Hematopoietic multipotent progenitor cell treated with erythropoietin and hydrocortisone succinate and interleukin-3 and kit ligand, for 8 days (in vitro differentiated cells): ENCODE measurements at places on chromosomes 4 and X.

- DNase-seq: peak; percentile 49
Observed at GRCh38 chr4:47368211-47368610, 95.3 kb downstream of the COMMD8 start.

- no peak for DNase-seq
Observed at GRCh38 chr4:18209448-18209847, 187.9 kb upstream of the LCORL start.

DNA sequence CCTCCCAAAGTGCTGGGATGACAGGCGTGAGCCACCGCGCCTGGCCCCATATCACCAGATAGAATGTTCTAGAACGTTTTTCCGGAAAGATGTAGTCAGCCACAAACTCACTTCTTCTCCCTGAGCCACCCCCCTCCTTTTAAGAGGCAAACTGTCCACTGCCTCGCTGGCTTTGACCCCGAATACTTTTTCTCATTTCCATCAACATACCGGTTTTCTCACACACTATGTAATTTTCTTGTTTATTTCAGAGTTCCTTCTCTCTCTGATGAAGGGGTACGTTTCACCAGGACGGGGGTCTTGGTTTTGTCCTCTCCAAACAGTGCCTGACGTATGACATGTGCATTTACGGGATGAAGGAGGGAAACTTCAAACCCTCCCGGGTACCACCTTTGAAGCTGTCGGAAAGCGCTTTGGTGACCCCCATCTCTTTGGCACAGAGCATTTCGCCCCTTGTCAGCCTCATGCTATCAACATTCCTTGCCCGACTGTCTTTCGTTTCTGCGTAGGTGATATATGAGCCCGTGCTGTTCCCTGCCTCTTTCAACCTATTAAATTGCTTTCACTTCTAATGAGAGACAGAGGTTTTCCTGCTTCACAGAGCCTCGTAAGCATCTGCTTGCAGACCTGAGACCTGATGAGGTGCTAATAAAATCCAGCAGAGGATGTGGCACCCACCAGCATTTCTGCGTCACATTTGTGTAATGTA is 73.8 kb downstream of the CRLF2 start:
- DNase-seq: no peak

GRCh38 chr4:22510750-22511149 is 5.1 kb downstream of the ADGRA3 start:
- no peak for DNase-seq

- no peak for DNase-seq
Observed at GRCh38 chrX:50202539-50202938, 1.7 kb upstream of the AKAP4 start.

DNA sequence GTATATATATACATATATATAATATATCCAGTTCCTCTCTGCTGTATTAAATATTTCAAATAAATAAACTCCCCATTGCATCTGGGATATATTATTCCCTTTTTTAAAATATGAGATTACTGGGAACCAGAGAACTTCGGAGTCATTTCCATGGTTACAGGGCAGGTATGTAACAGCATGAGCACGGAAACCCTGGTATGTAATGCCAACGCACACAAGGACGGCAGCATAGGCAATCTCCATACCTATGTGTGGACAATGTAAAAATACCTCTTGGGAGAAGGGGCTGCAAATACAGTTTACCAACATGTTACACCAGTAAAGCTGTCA is 62.8 kb downstream of the NUDT10 start:
- DNase-seq: no peak

GRCh38 chr4:181646864-181647263 is 596.3 kb upstream of the TENM3 start:
- DNase-seq: no peak

DNA sequence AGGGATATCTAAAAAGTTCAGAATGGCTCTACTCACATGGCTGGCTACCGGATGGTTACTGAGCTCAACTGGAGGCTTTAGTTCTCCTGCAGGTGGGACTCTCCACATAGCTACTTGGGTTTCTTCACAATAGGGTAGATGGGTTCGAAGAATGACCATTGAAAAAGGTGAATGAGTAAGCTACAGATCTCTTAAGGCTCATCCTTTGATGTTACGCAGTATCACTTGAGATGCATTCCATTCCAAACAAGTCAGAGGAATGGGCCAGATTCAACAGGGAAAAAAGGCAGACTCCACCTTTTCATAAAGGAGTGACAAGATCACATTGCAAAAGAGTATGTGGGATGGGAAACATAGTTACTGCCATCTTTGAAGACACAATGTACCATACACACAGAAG is 52.6 kb downstream of the DDX53 start:
- no peak for DNase-seq

GRCh38 chrX:47854474-47854873 is 17.8 kb downstream of the ZNF81 start:
- peak; percentile 44 for DNase-seq

DNA sequence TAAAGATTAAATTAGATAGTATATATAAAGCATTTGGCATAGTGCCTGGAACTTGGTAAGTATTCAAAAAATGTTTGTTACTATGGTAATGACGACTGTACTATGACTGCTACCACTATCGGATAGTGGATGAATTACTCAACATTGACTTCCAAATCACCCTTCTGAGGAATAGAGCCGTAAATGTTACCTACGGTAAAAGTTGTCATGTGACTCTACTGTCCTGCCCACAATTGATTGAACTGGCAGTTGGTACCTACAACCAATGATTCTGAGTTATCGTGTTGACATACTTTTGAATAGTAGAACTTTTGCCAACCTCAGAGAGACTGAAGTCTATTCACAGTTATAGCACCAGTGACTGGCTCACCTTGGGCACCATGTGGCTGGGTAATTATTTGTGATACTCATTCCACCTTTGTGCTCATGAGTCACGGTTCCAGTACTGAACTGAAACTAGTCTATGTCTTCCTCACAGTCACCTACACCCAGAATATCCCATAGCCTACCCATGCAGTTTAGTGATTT is 185.5 kb upstream of the PITX2 start:
- DNase-seq: no peak

- no peak for DNase-seq
Observed at GRCh38 chr4:41509451-41509866, 28.5 kb upstream of the LIMCH1 start.

- peak; percentile 9 for DNase-seq
Observed at GRCh38 chrX:8748855-8749254, 16.9 kb upstream of the ANOS1 start.

DNA sequence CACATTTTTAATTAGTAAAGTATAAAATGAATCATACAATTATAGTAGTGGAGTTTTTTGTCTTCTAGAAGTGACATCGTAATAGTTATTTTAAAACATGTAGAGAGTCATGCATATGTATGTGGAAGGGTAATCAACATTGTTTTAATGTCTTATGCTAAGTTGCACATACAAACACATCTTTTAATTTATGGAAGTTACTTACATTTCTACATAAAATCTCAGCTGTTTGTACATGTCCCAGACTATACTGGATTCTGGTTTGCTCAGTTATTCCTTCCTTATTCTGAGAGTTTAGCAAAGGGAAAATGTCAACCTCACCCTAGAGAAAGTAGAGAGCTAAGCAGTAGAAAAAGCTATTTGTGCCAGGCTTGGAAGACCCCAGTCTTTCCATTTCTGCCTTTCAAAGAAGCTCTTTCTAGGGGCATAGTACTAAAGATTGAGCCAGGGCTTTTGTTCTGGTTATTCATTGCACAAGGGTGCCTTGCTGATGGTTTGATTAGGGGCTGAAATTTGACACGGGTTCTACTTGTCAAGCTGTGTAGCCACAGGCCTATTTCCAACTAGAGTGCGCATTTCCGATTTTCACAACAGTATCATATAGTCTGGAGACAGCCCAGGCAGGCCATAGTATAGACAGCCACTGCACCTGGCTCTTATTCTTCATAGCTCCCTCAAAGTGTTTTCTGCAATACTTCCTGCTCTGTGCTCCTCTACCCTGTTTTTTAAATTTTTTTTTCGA is 106.3 kb downstream of the RPA4 start:
- no peak for DNase-seq

GRCh38 chr4:88341227-88342192 is 37.1 kb upstream of the HERC6 start:
- no peak for DNase-seq

DNA sequence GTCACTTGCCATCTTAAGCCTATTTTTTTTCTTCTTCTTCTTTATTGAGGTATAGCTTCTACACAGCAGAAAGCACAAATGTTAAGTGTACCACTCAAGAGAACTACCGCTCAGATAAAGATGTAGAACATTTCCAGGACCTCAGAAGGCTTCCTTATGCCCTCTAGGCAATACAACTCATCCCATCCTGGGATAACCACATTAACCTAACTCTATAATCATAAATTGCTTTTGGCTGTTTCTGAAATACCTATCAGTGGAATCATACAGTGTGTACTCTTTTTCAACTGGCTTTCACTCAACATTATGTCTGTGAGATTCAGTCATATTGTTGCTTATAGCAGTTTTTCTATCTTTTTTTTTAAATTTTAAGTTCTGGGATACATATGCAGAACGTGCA is 51.7 kb downstream of the ARFIP1 start:
- no peak for DNase-seq

DNA sequence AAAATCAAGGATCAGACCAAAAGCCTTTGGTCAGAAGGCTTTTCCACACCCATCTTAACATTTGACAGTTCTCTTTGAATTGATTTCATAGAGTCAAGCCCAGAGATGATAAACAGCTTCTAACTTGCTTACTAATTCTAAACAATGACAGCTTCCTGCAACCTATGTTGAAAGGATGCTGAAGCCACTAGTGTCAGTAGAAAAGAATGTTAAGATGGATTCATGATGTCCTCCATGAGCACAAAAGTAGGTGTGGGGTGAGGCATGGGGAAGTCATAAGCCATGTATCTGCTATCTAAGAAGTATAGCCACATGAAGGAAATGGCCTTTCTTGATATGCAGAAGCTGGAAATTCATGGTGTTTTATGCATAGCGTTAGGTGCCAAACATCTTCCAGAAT is 269.3 kb downstream of the DHX15 start:
- no peak for DNase-seq

- DNase-seq: no peak
Observed at GRCh38 chr4:182831376-182831775, 85.8 kb downstream of the DCTD start.

- DNase-seq: no peak
Observed at GRCh38 chr4:99383833-99384392, 31.4 kb upstream of the ADH1C start.

- DNase-seq: no peak
Observed at GRCh38 chr4:115501656-115502055, 388.2 kb upstream of the NDST4 start.

GRCh38 chrX:38004046-38004445 is 2.3 kb upstream of the SYTL5 start:
- no peak for DNase-seq

- DNase-seq: no peak
Observed at GRCh38 chrX:150211988-150212387, 151.1 kb upstream of the MAMLD1 start.

- no peak for DNase-seq
Observed at GRCh38 chrX:136147315-136147901, at the start of gene FHL1. FHL1 (plus strand) TSS chrX:136147533.

GRCh38 chr4:151887031-151887815 is 126.4 kb upstream of the GATB start:
- no peak for DNase-seq

DNA sequence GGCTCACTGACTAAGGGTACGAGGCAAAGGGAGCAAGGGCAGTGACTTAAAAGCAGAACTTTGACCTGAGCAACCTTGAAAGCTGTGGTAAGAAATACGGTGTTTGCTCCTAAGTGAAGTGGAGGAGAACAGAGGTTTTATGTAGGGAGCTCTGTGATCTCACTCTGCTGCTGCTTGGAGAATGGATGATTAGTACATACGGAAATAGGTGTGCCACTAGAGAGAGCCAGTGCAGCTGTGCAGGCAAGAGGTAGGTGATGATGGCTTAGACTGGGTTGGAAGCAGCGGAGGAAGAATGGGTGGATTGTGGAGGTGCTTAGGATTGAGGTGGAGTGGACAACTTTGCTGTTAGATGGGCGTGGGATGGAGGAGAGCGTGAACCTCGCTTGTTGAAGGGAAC is 85.0 kb downstream of the FAM193A start:
- DNase-seq: no peak

GRCh38 chr4:68324519-68325262 is 25.2 kb downstream of the YTHDC1 start:
- no peak for DNase-seq

DNA sequence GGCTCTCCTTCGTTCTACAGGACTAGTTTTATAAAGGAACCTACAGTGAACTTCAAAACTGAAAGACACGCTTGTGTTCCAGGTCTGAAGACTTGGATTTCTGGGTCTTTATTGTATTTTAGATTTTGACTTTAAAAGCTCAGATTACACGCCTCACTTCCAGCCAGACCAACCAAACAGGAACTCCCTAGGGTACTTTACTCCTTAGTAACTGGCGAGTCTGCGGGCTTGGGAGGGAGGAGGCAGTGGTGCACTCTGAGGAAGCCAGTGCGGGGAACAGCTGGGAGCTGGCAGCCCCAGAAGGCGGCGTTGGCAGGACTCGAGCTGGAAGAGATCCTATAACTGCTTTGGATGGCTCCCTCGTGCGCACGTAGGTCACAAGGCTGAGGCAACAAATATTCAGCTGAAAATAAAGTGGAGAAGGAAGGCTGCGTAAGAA is 391 bp upstream of the PHKA1 start:
- peak; percentile 25 for DNase-seq

- DNase-seq: no peak
Observed at GRCh38 chr4:137534516-137534915, 2.2 kb upstream of the PCDH18 start.

- DNase-seq: no peak
Observed at GRCh38 chr4:106305435-106306055, 10.5 kb downstream of the TBCK start.

DNA sequence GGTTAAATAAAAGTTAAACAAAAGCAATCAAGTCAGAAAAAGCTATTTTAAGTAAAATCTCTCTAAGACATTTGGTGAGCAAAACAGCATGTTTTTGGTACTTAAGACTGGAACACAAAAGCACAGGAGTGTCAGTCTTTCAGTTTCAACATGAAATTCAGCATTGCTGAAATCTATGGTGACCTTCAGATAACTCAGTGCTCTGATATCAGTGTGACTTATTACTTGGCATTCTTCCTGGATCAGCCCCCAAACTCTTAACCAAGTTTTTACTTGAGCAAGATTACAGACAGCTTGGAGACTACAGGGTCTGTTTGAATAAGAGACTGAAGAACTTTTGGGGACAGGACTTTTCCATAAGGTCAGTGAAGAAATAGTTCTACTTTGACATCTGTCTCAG is 437.2 kb downstream of the RAPGEF2 start:
- no peak for DNase-seq

DNA sequence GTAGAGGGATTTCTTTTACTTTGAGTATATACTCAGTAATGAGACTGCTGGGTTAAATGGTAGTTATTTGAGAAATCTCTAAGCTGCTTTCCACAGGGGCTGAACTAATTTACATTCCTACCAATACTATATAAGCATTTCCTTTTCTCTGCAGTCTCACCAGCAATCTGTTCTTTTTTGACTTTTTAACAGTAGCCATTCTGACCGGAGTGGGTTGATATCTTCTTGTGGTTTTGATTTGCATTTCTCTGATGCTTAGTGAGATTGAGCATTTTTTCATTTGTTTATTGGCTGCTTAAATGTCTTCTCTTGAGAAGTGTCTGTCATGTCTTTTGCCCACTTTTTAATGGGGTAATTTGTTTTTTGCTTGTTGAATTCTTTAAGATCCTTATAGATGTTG is 43.3 kb downstream of the SPCS3 start:
- no peak for DNase-seq
